ENCODE measurements at places on chromosomes 4 and X.

DNA sequence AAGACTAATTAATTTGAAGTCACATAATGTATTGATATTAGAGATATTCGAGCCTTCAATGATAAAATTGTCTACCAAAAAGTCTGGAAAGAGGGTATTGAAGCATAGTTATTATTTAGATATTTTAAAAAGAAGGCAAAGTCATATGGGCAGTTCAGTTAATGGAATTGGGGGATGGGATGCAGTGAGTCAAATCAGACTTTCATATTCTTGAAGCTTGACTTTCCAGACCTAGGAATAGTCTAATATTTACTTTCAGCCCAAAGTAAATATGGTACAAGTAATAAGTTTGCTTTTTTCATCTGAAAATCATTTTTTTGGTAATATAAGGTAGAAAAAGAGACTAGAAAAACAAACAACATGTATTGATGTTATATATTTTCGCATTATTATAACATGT is 2017.8 kb downstream of the C4orf33 start:
- DNase-seq, result no peak

- DNase-seq, result no peak
These were observed 31.3 kb downstream of the REPS2 start for GRCh38 chrX:16977771-16978170.

GRCh38 chrX:791479-792034 is 161.0 kb downstream of the SHOX start:
- no peak for DNase-seq

DNA sequence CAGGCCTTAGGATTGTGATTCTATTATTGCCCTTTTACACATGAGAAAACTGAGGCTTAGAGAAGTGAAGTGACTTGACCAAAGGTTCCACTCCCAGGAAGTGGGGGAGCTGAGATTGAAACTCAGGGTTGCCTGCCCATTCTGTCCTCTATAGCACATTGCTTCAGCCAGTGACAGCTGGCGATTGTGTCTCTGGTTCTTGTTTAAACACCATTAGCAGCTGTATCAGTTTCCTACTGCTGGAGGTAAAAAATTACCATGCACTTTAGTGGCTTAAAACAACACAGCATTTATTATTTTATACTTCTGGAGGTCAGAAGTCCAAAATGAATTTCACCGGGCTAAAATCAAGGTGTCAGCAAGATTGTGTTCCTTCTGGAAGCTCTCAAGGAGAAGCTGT is 205.8 kb upstream of the MAMLD1 start:
- no peak for DNase-seq

DNA sequence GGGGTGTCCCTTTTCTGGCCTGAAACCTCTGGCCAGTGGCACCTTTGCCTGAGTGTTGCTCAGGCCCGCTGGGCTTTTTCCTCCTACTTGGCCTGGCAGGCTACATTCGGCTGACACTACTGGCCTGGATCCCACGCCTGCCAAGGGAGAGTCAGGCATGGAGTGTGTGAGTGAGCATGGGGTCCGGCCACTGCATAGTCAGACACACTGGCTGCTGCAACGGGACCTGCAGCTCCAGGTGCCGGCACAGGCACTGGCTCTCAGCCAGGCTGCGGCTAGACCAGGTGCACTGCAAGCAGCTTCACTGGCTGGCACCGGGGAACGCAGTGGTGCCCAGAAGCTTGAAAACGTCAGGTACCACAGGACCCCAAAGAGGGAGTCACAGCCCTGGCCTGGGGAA is 434.9 kb downstream of the ARHGAP24 start:
- DNase-seq, result peak; percentile 30

GRCh38 chrX:30948626-30949025 is 59.6 kb upstream of the TAB3 start:
- DNase-seq, result no peak

Data from SHP77 treated with DMSO at 0.1 percent for 48 hours (cell line).